ENCODE measurements at places on chromosomes 16 and 17. TPM values are rescaled to one million over a fixed set of nuclear protein-coding genes. Genes with fewer than 3 reads are reported as not detected.

The KRT27 gene
- total RNA-seq: not detected

The ZSCAN10 gene
- not detected for total RNA-seq

The SKAP1 gene
- total RNA-seq: not detected

The PLA2G10 gene
- total RNA-seq: not detected

Data from A549 treated with RU486 at 1 μM for 4 hours (cell line).